CD4-positive, CD25-positive, alpha-beta regulatory T cell (primary cell): ENCODE measurements at places on chromosomes 6 and 20. TPM values are rescaled to one million over a fixed set of nuclear protein-coding genes. Genes with fewer than 3 reads are reported as not detected.

The THBS2 gene
- total RNA-seq, result not detected

GRCh38 chr6:23533311-23533710, 592.7 kb upstream of the NRSN1 start:
- H3K4me1 ChIP-seq, result no peaks in the 10 kb centered on the region
- H3K36me3 ChIP-seq, result no peaks in the 10 kb centered on the region
- H3K27ac ChIP-seq, result no peak overlapping the region

DNA sequence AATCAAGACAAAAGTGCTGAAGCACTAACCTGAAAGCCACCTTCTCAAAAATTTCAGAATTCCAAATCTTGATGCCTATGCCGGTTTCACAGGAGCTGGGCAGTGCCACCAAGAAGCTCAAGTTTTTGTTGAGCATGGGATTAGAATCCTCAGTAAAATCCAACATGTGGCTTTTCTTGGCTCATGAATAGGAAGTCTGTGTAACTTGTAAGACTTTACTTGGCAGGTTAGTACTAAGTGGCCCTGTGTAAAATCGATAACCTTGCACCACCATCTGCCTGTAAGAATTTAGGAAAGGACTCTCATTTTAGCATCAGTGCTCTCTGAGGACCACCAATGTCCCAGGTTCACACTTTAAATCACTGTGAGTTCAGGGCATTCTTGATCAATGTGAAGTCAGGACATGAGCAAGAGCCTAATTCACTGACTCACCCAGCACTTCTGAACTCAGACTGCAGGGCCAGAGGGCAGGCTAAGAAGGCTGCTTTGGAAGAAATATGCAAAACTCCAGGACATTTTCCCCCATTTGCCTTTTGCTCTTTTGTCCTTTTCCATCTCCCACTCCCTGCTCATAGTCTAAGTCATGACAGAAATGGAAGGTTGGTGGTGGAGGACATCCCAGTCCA, 113.2 kb downstream of the EDN1 start:
- no peak overlapping the region for H3K4me3 ChIP-seq
- DNase-seq, result no peak
- no peaks in the 10 kb centered on the region for H3K36me3 ChIP-seq
- H3K27me3 ChIP-seq, result no peaks in the 10 kb centered on the region
- no peak overlapping the region for H3K27ac ChIP-seq
- no peaks in the 10 kb centered on the region for H3K4me1 ChIP-seq

The DUSP15 gene
- not detected for total RNA-seq

DNA sequence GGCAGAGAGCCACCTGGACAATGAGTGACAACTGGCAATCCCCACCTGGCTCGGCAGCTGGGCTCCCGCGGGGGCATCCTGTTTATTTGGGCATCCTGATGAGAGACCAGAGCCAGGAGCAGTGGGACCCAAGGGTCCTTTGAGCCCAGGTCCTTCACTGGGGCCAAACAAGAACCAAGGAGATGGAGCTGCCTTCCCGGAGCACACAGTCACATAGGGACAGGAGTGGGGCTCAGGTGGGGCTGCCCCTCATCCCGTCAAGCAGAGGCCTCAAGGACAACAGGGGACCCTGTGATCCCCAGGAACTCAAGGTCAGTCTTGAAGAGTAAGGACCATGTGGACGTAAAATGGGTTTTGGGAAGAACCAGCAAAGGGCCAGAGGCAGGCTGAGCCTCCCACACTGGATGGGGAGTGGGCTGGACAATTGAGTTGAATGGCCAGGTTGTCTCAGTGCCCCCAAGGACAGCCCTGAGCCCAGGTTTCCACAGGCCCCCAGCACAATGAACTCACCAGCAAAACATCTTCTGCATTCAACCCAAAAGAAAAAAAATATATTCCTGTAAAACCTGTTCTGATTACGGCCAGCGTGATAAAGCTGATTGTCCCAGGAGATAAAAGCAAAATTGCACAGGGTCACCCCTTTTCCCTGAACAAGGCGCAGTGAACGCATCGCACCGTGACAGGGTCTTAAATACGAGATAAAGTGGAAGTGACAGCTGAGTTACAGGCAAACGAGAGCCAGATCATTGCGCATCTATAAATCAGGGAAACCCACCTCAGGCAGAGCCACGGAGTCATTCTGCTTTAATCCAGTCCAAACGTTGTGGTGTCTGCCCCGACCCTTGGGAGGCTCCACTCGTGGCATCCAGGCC, 86.2 kb downstream of the ANKRD60 start:
- H3K27ac ChIP-seq, result no peak overlapping the region
- H3K4me3 ChIP-seq, result no peak overlapping the region
- no peaks in the 10 kb centered on the region for H3K36me3 ChIP-seq
- no peaks in the 10 kb centered on the region for H3K27me3 ChIP-seq

DNA sequence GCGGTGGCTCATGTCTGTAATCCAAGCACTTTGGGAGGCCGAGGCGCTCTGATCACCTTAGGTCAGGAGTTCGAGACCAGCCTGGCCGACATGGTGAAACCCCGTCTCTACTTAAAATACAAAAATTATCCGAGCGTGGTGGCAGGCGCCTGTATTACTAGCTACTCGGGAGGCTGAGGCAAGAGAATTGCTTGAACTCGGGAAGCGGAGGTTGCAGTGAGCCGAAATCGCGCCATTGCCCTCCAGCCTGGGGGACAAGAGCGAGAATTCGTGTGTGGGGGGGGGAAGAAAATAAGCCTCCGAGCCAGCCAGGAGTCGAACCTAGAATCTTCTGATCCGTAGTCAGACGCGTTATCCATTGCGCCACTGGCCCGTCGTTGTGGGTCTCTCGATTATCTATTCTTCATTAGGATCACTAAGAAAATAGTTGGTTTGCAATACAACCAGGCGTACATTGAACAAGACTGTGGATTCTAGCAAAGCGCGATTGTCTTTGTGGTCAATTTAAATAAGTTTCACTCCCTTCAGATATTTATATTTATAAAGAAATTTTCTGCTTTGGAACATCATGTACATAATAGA, 33.9 kb upstream of the PRSS16 start:
- no peaks in the 10 kb centered on the region for H3K36me3 ChIP-seq
- peaks cover 5% of the 10 kb centered on the region for H3K27me3 ChIP-seq
- DNase-seq, result no peak
- H3K27ac ChIP-seq, result no peak overlapping the region

GRCh38 chr6:114747995-114748625, 405.3 kb upstream of the HS3ST5 start:
- no peaks in the 10 kb centered on the region for H3K4me1 ChIP-seq
- no peaks in the 10 kb centered on the region for H3K36me3 ChIP-seq
- H3K27ac ChIP-seq, result no peak overlapping the region
- H3K4me3 ChIP-seq, result no peak overlapping the region
- no peak for DNase-seq
- H3K27me3 ChIP-seq, result no peaks in the 10 kb centered on the region

- no peak overlapping the region for H3K27ac ChIP-seq
- DNase-seq, result no peak
- no peak overlapping the region for H3K4me3 ChIP-seq
- peaks cover 3% of the 10 kb centered on the region for H3K27me3 ChIP-seq
- H3K4me1 ChIP-seq, result no peaks in the 10 kb centered on the region
Measured at GRCh38 chr6:100099189-100100074, 105.4 kb upstream of the MCHR2 start.

- H3K4me3 ChIP-seq, result no peak overlapping the region
- no peaks in the 10 kb centered on the region for H3K36me3 ChIP-seq
- DNase-seq, result no peak
- H3K4me1 ChIP-seq, result no peaks in the 10 kb centered on the region
Measured at GRCh38 chr6:23228439-23229024, 659.2 kb downstream of the HDGFL1 start.

GRCh38 chr6:154230910-154231595, 125.5 kb downstream of the IPCEF1 start:
- peaks cover 84% of the 10 kb centered on the region for H3K4me1 ChIP-seq
- H3K27ac ChIP-seq, result peak overlapping the region; percentile 74
- H3K4me3 ChIP-seq, result peak overlapping the region; percentile 89
- H3K27me3 ChIP-seq, result no peaks in the 10 kb centered on the region
- H3K36me3 ChIP-seq, result peaks cover 24% of the 10 kb centered on the region

DNA sequence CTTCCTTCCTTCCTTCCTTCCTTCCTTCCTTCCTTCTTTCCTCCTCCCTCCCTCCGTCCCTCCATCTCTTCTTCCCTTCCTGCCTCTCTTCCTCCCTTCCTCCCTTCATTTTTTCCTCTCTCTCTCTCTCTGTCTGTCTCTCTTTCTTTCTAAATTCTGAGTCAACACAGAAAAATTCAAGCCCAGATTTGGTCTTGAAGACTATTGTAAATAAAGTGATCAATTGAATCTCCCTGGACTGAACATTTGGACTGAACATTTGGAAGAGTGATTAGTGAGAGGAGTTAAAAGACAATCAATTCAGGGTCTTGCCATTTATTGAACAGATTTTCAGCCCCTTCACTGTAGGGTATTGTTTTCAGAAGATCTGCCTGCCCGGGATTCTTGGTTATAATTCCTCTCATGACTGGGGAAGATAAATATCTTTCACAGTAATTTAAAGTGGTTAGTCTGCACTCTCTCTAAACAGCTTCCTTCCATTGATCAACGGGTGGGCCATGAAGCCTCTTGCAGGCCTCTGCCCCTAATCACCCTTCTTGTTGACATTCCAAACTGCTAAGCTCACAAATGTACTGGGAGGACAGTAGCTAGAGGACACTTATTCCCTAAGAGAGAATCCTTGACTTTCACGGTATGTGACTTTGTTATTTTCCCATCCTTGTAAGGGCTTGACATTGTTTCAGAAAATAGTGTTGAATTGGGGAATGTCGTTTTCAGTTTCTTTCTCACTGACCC, 101.7 kb upstream of the BMP2 start:
- no peaks in the 10 kb centered on the region for H3K4me1 ChIP-seq
- no peak overlapping the region for H3K4me3 ChIP-seq
- H3K36me3 ChIP-seq, result no peaks in the 10 kb centered on the region
- DNase-seq, result no peak

The HMGCLL1 gene
- total RNA-seq, result not detected

- no peak overlapping the region for H3K4me3 ChIP-seq
- no peaks in the 10 kb centered on the region for H3K36me3 ChIP-seq
- no peak overlapping the region for H3K27ac ChIP-seq
- no peaks in the 10 kb centered on the region for H3K27me3 ChIP-seq
- peaks cover 20% of the 10 kb centered on the region for H3K4me1 ChIP-seq
Measured at GRCh38 chr6:34795836-34796425, 4.0 kb downstream of the BLTP3A start.

GRCh38 chr6:90502866-90503407, 83.9 kb downstream of the MAP3K7 start:
- no peaks in the 10 kb centered on the region for H3K4me1 ChIP-seq
- H3K27me3 ChIP-seq, result no peaks in the 10 kb centered on the region
- no peak overlapping the region for H3K27ac ChIP-seq
- peak; percentile 26 for DNase-seq
- H3K36me3 ChIP-seq, result no peaks in the 10 kb centered on the region

The NRN1 gene
- not detected for total RNA-seq

- peaks cover 5% of the 10 kb centered on the region for H3K27me3 ChIP-seq
- no peak overlapping the region for H3K27ac ChIP-seq
- peaks cover 31% of the 10 kb centered on the region for H3K4me1 ChIP-seq
- peak overlapping the region; percentile 43 for H3K4me3 ChIP-seq
- no peak for DNase-seq
- peaks cover 3% of the 10 kb centered on the region for H3K36me3 ChIP-seq
Measured at GRCh38 chr6:30885481-30885998, 1.2 kb downstream of the DDR1 start.

GRCh38 chr20:14600527-14600926, 263.1 kb upstream of the FLRT3 start:
- no peaks in the 10 kb centered on the region for H3K4me1 ChIP-seq
- H3K4me3 ChIP-seq, result no peak overlapping the region
- no peaks in the 10 kb centered on the region for H3K36me3 ChIP-seq
- H3K27me3 ChIP-seq, result no peaks in the 10 kb centered on the region
- H3K27ac ChIP-seq, result no peak overlapping the region

DNA sequence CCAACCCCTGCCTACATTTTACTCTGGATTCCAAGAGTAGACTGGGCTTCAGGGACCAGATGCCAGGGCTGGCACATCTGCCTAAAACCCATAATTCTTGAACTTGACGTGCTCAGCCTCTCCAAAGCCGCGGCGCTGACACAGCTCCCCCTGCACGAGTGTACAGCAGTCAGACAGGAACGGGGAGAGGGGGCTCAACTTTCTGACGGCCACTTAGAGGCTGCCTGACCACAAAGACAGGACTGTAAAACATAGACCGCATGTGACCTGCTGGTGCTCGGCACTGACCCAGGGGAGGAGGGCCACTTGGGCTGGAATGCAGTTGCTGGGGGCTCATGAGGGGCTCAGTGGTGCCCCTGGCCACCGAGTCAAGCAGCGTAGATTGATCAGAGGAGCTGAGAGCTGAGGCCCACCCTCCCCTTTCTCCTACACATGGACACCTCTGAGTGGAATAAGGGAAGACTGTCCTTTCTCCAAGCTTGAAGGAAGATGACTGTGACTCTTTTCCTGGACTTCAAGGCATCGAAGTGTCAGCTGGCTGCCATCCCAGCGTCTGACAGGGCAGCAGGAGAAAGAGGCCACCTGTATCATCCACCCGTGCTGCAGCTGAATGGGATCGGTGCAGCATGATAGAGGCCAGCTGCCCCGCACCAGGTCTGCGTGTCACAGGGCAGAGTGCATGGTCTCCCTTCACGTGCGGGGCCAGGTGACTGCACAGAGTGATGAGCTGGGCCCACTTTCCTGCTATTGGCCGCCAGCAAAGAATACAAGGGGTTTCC, 171.3 kb upstream of the AGPAT4 start:
- no peak overlapping the region for H3K27ac ChIP-seq
- no peaks in the 10 kb centered on the region for H3K4me1 ChIP-seq
- no peaks in the 10 kb centered on the region for H3K27me3 ChIP-seq
- H3K36me3 ChIP-seq, result no peaks in the 10 kb centered on the region
- no peak overlapping the region for H3K4me3 ChIP-seq

The BRD2 gene
- 425 TPM for total RNA-seq

The HLA-G gene
- total RNA-seq, result 0.49 TPM

- H3K36me3 ChIP-seq, result no peaks in the 10 kb centered on the region
- H3K4me1 ChIP-seq, result no peaks in the 10 kb centered on the region
- DNase-seq, result no peak
- H3K27me3 ChIP-seq, result peaks cover 5% of the 10 kb centered on the region
- H3K27ac ChIP-seq, result no peak overlapping the region
Measured at GRCh38 chr6:14838133-14838583, 407.7 kb upstream of the JARID2 start.

The PBOV1 gene
- total RNA-seq, result not detected

- no peaks in the 10 kb centered on the region for H3K27me3 ChIP-seq
- H3K4me1 ChIP-seq, result no peaks in the 10 kb centered on the region
- H3K27ac ChIP-seq, result no peak overlapping the region
- no peak for DNase-seq
- no peak overlapping the region for H3K4me3 ChIP-seq
Measured at GRCh38 chr6:48782225-48782624, 671.2 kb upstream of the PTCHD4 start.

The LPIN3 gene
- total RNA-seq, result 0.35 TPM

The ASIP gene
- total RNA-seq, result not detected
